SK-MEL-5 (cell line): ENCODE measurements at places on chromosomes 11 and 22. TPM values are rescaled to one million over a fixed set of nuclear protein-coding genes. Genes with fewer than 3 reads are reported as not detected.

The SYTL2 gene
- 43.7 and 47.5 TPM in 2 replicates for total RNA-seq

The NPAS4 gene
- total RNA-seq, result not detected in 2 replicates

The RIBC2 gene
- 2.0 and 3.9 TPM in 2 replicates for total RNA-seq

The SCGB1C1 gene
- not detected in 2 replicates for total RNA-seq

The SERPING1 gene
- total RNA-seq, result not detected in 2 replicates

The TRIM44 gene
- total RNA-seq, result 30.6 and 32.2 TPM in 2 replicates
